ENCODE measurements at places on chromosomes 2 and 18. TPM values are rescaled to one million over a fixed set of nuclear protein-coding genes. Genes with fewer than 3 reads are reported as not detected.

GRCh38 chr18:30743033-30743432 is 299.5 kb downstream of the DSC3 start:
- no peak for DNase-seq

- no peak for DNase-seq
These were observed 26.9 kb downstream of the MBP start for GRCh38 chr18:77105680-77106079.

GRCh38 chr18:7778181-7778580 is 211.1 kb downstream of the PTPRM start:
- no peak for DNase-seq

DNA sequence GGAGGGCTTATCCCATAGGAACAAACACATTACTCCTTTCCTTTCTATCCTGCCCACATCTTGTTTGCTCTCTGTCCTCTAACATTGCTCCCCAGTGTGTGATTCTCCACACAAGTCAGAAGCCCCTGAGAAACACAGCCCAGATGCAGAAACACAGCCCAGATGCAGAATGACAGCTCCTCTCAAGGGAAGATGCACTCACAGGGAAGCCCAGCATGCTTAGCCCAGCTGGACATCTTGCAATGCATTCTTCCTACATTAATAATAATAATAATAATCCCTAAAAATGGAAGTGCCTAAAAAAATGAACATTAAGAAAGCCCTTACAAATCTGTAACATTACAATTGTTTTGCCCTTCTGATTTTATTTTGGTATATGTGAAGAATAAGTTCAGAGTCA is 172.1 kb downstream of the CBLN2 start:
- no peak for DNase-seq

DNA sequence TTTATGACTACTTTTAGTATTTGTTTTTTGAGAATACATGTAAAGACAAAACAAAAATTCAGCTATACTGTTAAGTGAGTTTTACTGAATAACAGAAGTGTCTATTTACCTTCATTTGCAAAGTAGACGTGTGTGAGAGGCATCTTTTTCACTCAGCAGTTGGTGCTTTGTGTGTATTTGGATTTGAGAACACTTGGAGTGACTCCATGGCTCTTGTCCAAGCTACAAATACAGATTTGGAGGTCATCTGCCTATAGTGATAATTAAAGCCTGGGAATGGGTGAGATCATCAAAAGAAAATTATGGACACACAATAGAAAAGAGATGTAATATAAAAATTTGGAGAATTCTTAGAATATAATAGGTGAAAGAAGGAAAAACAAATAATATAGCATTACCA is 6.2 kb downstream of the NAB1 start:
- no peak for DNase-seq

CNRIP1 gene
- total RNA-seq = not detected

All from T-cell (primary cell).